Stimulated activated CD8-positive, alpha-beta memory T cell treated with anti-CD3 and anti-CD28 coated beads, Interleukin-2, amount 100 ng/mL, for 1 hour (primary cell): ENCODE measurements at places on chromosomes 7 and 10.

GRCh38 chr7:6143997-6144396 lies 112.8 kb downstream of the ANKRD61 start:
- no peak for DNase-seq

DNA sequence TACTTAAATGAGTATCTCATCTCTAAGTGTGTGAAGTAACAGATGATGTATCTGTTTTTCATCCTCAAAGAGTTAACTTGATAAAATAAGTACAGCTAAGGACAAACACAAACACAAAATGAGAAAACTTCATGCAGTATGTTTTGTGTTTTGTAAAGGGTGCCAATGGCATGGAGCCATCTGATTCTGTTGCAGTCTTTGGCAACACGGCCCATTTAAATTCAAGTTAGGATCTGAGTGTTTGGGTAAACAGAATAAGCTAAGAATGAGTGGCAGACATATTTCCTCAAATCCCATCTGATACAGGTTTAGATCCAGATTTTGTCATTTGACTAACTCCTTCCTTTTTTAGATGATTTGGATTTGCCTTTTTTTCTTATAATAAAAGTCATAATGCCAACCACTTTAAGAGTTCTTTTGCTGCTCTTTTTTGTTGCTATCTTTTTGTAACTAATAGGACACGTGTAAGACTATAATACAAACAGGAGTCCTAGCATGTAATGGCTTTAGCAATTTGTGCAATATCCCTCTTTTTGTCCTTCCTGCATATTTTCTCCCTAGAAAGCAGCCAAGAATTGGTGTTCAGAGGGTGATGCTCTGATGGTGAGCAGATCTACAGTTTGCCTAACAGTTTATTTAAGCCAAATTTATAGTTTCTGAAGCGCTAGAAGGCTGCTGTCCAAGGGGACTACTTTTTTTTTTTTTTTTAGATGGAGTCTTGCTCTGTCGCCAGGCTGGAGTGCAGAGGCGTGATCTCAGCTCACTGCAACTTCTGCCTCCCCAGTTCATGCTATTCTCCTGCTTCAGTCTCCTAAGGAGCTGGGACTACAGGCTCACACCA lies 18.9 kb upstream of the ACTA2 start:
- no peak for DNase-seq

GRCh38 chr10:58780476-58780875 lies 267.8 kb downstream of the BICC1 start:
- DNase-seq: no peak

DNA sequence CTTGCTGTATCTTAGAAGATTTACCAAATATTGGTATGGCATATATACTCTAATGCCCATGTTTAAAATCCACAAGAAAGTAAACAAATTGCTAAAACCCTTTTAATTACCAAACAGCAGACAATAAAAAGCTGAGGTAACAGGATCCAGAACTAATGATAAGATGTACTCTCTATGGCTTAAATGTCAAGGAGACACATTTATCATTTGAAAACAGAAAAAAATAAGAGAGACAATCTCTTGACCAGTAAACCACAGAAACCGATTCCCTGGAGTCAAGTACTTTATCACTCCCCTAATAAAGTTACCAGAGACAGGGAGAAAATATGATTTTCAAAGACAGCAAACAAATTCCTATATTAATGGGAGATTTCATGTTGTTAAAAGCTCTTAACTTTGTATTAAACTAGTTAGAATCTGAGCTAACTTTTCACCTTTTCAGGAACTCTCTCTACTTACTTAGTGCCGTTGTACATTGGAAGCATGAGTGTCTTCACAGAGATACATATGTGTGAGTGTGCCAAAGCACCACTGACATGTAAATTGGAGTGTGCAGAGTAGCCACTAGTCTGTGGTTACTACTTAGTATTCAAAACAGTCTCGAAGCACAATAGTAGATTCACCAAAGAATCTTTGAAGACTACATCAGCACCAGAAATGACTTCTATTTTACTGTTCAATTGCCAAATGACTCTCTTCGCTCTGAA lies 44.2 kb downstream of the TSPAN12 start:
- no peak for DNase-seq

- DNase-seq: no peak
Measured at GRCh38 chr10:129767751-129768150, 196.3 kb downstream of the EBF3 start.
